ENCODE measurements at places on chromosomes 3 and 15.

DNA sequence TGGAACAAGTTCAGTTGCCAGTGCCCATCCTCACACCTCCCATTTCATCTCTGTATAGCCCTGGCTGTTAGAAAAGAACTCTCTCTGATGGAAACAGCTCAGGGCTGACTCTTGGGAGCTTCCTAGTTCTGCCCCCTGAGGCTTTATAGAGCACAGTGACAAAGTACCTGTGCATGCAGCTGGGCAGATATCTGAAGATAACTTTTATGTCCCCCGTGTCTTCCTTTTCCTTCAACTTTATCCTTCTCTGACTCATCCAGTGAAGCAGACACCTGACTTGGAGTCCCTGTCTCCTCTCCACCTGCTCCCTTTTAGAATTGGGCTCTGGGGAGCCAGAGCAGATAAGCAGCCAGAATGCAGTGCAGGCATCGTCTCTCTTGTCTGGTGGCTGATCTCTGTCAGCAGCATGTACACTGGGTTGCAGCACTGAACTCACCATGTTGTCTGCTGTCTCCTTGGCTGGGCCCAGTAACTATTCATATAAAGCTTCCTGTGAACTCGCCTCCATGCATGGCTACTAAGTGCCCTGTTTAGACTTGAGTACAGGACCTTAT lies 53.9 kb upstream of the PLXNA1 start:
- no peak for DNase-seq

DNA sequence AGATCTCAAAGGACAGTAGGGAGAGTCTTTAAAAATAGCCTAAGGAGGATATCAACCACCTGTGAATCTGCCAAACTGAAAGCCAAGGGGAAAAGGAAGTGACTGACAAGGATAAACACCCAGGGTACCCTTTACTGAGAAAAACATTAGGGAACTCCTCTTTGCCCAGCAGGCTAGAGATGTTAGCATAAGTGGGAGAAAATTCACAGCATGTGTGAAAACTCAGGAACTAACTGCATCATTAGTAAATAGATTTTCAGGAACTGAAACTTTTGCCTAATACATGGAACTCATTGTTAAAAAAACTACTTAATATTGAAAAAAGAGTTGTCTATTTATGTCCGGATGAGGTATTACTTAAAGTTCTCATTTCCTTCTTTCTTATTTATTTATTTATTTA lies 375.5 kb downstream of the NTRK3 start:
- no peak for DNase-seq

DNA sequence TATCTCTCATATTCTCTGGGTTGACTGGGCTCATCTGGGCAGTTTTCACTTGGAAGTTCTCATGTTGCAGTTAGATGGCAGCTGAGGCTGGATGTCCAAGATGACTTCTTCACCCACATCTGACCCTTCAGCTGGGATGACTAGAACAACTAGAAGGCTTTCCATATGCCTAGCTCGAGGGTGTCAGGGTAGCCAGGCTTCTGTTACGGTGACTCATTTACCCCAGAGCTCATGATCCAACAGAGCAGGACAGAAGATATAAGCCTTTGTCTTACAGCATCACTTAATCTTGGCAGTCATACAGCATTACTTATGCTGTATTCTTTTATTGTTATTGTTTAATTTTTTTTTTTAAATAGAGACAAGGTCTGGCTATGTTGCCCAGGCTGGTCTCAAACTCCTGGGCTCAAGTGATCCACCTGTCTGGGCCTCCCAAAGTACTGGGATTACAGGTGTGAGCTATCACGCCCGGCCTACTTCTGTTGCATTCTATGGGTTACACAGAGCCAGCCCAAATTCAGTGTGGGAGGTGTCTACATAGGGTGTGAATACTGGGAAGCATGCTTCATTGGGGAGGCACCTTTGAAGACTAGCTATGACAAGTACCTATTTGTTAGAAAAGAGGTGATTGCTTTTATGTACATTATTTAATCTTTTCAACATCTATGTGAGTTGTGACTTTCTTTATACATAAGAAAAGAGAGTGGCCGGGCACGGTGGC lies 10.7 kb downstream of the HMCES start:
- DNase-seq, result peak; percentile 88

DNA sequence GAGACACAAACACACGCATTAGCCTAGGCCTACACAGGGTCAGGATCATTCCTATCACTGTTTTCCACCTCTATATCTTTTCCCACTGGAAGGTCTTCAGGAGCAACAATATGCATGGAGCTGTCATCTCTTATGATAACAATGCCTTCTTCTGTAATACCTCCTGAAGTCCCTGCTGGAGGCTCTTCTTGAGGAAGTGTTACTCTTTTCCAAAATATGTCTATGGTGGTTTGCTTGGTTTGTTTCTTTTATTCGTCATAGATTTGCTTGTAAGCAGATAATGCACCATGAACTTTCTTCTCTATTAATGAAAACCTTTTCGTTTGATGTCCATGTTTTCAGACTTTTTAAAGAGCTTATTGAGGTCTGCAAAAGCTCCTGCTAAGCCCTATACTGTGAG lies 109.3 kb downstream of the GMPS start:
- DNase-seq, result no peak

DNA sequence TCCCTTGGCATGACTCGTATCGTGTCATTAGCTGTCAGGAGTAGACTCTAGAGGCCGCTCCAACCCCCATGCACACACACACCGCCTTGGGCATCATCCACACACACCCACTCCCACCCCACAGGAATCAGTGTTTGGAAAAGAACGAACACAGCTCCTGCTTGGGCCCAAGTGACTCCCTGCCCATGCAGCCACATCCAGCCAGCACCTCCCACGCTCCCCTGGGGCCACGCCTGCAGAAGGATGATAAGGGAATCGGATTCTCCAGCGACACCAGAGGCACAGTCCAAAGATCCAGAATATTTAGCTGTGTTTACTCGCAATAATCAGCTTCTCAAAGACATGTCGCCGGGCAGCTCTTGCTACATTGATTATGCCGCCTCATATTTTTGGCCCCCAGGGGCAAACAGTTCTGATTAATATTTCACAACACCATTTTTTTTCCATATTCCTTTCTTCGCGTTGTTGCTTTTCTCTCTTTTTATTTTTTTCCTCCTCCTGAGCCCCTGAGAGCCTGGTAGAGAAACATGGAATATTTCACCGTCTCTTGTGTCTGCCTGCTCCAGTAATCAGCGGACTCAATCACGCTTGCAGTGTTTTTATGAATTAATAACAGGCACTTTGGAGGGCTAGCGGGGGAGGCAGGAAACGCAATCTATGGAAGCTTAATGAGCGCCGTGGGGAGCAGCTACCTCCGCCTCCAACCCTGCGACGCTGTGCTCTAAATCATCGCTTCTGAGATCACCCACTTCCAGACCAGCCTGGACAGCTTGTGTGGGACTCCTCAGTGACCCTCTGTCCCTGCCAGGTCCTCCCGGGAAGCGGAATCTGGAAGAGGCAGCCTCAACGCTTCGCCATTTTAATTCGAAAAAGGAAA lies 221.4 kb downstream of the TLE3 start:
- no peak for DNase-seq

GRCh38 chr3:170942011-170942410 lies 33.6 kb upstream of the EIF5A2 start:
- DNase-seq, result no peak

GRCh38 chr3:101017017-101017416 lies 23.8 kb upstream of the ABI3BP start:
- DNase-seq, result no peak

DNA sequence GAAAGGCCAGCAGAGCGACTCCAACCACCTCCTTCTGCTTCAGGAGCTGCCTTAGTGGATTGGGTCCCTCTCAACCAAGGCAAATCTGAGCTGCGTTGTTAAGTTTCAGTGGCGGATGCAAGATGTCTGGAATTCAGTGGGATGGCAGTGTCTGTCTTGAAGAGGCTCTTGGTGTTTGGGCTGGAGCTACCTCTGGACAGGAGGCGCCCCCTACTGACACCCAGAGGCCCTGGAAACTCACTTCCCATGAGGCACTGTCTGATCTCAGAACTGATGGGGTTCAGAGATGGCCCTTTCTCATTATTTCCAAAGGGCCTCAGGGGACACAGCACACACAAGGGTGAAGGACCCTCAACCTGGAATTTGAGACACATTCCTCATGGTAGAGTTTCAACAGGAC lies 6.0 kb upstream of the SLC28A1 start:
- DNase-seq, result peak; percentile 41

- DNase-seq, result no peak
Measured at GRCh38 chr15:47507221-47507985, 209.9 kb upstream of the SEMA6D start.

- DNase-seq, result no peak
Measured at GRCh38 chr15:93454788-93455187, 365.8 kb upstream of the RGMA start.

- no peak for DNase-seq
Measured at GRCh38 chr15:58381697-58382096, 50.1 kb upstream of the LIPC start.

DNA sequence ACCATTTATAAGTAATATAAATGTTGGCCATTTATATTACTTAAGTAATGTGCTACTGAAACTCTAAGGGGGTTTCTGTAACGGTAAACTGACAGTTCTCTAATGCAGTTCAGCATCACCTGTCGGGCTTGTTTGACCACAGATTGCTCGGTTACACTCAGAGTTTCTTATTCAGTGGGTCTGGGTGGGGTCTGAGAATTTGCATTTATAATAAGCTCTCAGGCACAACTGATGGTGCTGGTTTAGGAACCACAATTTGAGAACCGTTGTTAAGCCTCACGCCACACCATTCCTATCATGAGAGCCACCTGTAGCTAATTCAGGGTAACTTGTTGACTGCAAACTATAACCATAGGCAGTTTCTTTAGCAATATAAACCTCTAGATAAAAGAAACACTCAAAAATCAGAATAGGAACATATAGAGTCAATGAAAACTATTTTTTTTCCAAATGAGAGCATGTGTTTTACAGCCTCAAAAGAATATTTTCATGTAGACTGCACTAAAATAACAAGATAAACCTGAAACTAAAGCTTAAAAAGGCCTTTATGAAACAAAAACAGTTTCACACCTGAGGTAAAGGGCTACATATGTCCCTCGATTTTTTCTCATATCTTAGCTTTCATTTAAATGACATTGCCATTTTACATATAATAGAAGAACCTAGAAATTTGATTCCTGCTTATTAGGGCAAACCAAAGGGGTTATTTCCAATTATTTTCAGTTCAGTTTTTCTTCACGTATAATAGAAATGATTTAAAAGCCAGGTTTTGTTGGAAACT lies 604.8 kb downstream of the UNC13C start:
- DNase-seq, result no peak

DNA sequence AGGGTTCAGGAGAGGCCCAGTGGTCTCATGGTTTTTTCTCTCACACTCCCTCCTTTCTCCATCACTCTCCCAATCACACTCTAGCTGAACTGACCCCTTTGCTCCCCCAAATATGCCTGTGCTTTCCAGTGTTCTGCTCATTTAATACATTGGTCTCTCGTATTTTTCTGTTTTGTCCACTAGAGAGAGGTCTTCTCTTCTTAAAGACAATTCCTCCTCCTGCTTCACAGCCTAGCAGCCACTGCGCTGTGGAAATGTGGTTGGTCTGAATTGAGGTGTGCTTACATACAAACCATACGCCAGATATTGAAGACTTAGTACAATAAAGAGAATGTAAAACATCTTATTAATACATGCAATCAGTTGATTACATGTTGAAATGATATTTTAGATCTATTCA lies 60.6 kb upstream of the XCR1 start:
- DNase-seq, result no peak

DNA sequence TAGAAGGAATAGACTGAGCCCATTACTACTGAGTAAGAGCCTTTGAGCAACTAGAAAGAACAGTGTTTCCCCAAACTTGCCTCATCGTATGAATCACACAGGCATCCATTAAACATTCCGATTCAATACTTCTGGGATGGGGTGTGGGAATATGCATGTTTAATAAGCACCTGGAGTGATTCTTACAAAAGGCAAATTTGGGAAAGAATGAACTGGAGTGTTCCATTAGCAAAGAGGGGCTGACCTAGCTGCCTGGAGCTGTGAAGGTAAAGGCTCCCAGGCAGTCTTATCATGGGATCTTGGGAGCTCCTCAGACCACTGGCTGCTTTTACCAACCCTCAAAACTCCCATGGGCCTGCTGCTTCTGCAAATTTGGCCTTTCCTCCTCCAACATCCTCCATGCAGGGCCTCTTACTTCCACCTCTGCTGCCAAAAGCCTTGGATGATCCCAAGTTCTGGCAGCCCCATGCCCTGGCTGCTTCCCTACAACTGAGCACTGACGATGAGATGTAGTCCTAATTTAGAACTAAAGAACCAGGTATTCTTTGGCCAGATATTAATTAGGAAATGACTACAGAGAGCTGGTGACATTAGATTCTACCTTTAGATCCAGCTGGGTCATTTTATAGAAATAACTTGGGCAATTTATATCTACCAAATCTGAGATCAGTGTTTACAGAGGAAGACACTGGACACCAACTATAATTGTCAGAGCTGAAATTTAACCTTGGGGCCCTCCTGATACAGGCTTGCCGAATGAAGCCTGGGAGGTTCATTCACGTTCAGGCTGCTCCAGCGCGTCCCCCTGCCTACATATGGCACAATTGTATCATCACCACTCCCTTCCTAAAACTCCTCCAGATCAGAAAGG lies 11.2 kb upstream of the HOMER2 start:
- no peak for DNase-seq

DNA sequence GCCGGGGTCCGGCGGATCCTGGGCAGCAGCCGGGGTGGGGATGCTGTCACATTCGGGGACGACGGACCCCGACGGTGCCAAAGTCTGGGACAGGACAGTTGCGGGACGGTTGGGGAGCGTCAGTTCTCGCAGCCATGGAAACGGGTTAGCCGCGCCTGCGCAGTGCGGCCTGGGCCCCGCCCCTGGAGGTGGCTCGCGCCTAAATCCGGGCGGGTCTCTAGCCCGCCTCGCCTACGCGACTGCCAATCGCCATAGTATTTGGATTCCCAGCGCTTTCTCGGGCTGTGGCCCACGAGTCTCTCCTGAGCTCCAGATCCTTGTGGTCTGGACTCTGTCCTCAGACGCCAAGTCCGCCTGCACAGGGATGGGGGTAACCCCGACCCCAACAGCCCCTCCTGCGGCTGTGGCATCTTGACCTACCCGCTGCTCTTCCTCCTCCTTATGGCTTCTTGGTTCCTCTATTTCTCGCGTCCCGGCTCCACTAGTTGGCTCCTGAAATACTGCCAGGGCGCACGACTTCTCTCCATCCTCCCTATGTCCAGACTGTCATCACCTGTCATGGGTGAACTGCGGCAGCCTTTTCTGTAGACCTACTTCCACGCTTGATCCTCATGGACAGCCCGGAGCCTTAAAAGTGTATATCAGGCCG lies at the start of gene ZMYND10:
Gene ZMYND10 (minus strand): TSS at position 147 of the 649 bp plus-strand sequence. CDS start 153 bp downstream, outside the sequence.
- no peak for DNase-seq

- no peak for DNase-seq
Measured at GRCh38 chr3:53583161-53583690, 88.8 kb downstream of the CACNA1D start.

GRCh38 chr15:92949604-92950249 lies 49.6 kb downstream of the CHD2 start:
- DNase-seq, result no peak

GRCh38 chr15:33844597-33844996 lies 123.7 kb upstream of the CHRM5 start:
- DNase-seq, result no peak
